Trophoblast cell (in vitro differentiated cells and primary cell): ENCODE measurements at places on chromosomes 1 and 21.
A peak's percentile ranks its signal among the peaks of the same experiment; 100 is the strongest.

- no peaks in the 10 kb centered on the region for H3K27me3 ChIP-seq
- H3K27ac ChIP-seq: no peak overlapping the region
- H3K36me3 ChIP-seq: no peaks in the 10 kb centered on the region
- H3K4me1 ChIP-seq: peaks cover 8% of the 10 kb centered on the region
Observed at GRCh38 chr1:203986887-203987461, 85.9 kb upstream of the SOX13 start.

GRCh38 chr1:70745199-70745598 lies 302.4 kb downstream of the PTGER3 start:
- H3K4me1 ChIP-seq: peaks cover 2% of the 10 kb centered on the region
- no peak overlapping the region for H3K27ac ChIP-seq
- H3K36me3 ChIP-seq: no peaks in the 10 kb centered on the region
- peak; percentile 64 for DNase-seq

DNA sequence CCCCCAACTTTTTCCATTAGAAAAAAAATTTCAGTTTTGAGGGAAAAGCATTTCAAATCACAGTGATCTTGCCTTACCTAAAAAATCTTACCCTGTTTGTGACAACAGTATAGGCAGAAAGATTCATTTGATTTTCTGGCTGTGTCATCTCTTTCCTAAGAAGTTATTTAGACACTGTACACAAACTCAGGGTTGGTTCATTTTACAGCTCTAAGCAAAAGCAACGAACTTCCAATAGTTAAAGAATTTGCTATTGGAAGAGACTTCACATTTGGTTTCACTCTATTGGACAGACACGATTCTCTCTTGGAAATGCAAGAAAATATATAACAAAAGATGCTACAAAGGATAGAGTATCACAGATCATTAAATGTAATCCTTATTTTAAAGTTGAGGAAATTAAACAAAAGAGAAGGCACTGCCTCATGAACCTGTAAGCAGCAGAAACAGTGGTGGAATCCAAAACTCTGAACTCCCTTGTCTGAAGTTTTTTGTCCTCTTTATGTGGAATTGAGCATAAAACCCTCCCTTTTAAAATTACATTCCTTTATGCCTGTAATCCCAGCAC lies 20.8 kb downstream of the EYA3 start:
- H3K27ac ChIP-seq: no peak overlapping the region
- no peaks in the 10 kb centered on the region for H3K27me3 ChIP-seq
- H3K4me1 ChIP-seq: no peaks in the 10 kb centered on the region
- DNase-seq: no peak
- no peaks in the 10 kb centered on the region for H3K36me3 ChIP-seq

- peaks cover 9% of the 10 kb centered on the region for H3K36me3 ChIP-seq
- H3K4me3 ChIP-seq: no peak overlapping the region
- no peaks in the 10 kb centered on the region for H3K27me3 ChIP-seq
- DNase-seq: no peak
- no peaks in the 10 kb centered on the region for H3K4me1 ChIP-seq
- H3K27ac ChIP-seq: no peak overlapping the region
Observed at GRCh38 chr1:176096015-176096414, 111.1 kb downstream of the COP1 start.

DNA sequence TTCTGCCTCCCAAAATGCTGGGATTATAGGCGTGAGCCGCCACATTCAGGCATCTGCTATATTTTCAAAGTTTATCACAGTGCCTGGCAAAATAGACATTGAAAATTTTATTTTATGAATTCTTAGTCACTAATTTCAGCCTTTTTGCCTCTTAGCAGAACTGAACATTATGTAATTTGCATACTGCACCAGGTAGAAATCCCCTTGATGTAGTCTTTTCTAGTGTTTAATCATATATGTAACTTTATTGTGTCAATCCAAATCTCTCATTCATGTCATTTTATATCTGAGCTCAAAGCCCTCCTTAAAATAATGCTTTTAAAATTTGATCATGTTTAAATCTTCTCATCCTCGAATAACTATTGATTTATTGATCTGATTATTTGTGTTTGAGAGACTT lies 19.2 kb downstream of the WDTC1 start:
- H3K4me1 ChIP-seq: no peaks in the 10 kb centered on the region
- no peak overlapping the region for H3K27ac ChIP-seq
- no peak overlapping the region for H3K4me3 ChIP-seq

DNA sequence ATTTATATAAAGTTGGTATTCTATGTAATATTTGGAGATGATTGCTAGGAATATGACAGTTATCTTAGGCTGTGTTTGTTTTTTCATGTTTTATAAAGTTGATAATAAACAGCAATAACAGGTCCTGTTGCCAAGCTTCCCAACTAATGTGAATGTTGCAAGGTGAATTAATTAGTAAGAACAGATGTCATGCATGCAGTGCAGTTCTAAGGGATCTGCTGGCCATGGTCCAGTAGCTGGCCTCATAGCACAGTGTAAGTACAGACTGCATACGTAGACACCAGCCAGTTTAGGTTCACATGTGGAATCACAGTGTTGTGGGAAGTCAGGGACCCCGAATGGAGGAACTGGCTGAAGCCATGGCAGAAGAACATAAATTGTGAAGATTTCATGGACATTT lies 478.2 kb downstream of the NEGR1 start:
- no peaks in the 10 kb centered on the region for H3K27me3 ChIP-seq
- no peaks in the 10 kb centered on the region for H3K36me3 ChIP-seq
- no peaks in the 10 kb centered on the region for H3K4me1 ChIP-seq

- no peak for DNase-seq
- no peaks in the 10 kb centered on the region for H3K36me3 ChIP-seq
- H3K27me3 ChIP-seq: no peaks in the 10 kb centered on the region
Observed at GRCh38 chr1:53410100-53410541, 49.1 kb upstream of the DMRTB1 start.

- H3K36me3 ChIP-seq: no peaks in the 10 kb centered on the region
- peak overlapping the region; percentile 57 for H3K27ac ChIP-seq
- peaks cover 52% of the 10 kb centered on the region for H3K4me1 ChIP-seq
- peak; percentile 71 for DNase-seq
Observed at GRCh38 chr1:18949686-18950400, 6.6 kb downstream of the IFFO2 start.
